ENCODE measurements at places on chromosomes 4 and X. TPM values are rescaled to one million over a fixed set of nuclear protein-coding genes. Genes with fewer than 3 reads are reported as not detected.

The CORIN gene
- 0.88 TPM for total RNA-seq

The ZNF630 gene
- 2.1 TPM for total RNA-seq

The LAMP2 gene
- 237 TPM for total RNA-seq

The GAGE12H gene
- total RNA-seq, result not detected

The IL13RA2 gene
- total RNA-seq, result 1.1 TPM

The USP51 gene
- total RNA-seq, result 4.3 TPM

The CT45A2 gene
- not detected for total RNA-seq

The PF4V1 gene
- not detected for total RNA-seq

The IL2RG gene
- total RNA-seq, result not detected

The FRMD7 gene
- 1.5 TPM for total RNA-seq

The NEUROG2 gene
- not detected for total RNA-seq

The SPANXN5 gene
- not detected for total RNA-seq

The GPR173 gene
- total RNA-seq, result 2.2 TPM

The GLRA3 gene
- total RNA-seq, result not detected

The RHOXF1 gene
- not detected for total RNA-seq

The SPP1 gene
- 16.2 TPM for total RNA-seq

The PPARGC1A gene
- 2.5 TPM for total RNA-seq

The SPARCL1 gene
- not detected for total RNA-seq

The PCDH18 gene
- total RNA-seq, result 191 TPM

The GASK1B gene
- 35.4 TPM for total RNA-seq

The AMER1 gene
- total RNA-seq, result 2.5 TPM

The SHROOM3 gene
- total RNA-seq, result 9.8 TPM

The HEPH gene
- total RNA-seq, result 64.5 TPM

The SPACA5 gene
- total RNA-seq, result not detected

The TCP11X2 gene
- total RNA-seq, result not detected

The PRAF2 gene
- 12.3 TPM for total RNA-seq

The PDE6B gene
- total RNA-seq, result not detected

The HPGD gene
- total RNA-seq, result not detected

The TCEAL2 gene
- total RNA-seq, result not detected

The RADX gene
- 1.4 TPM for total RNA-seq

The HAND2 gene
- 3.8 TPM for total RNA-seq

The NOX1 gene
- total RNA-seq, result not detected

The MGAT4D gene
- total RNA-seq, result not detected

The CCNQ gene
- 29.3 TPM for total RNA-seq

The WNK3 gene
- total RNA-seq, result 1.1 TPM

The STARD8 gene
- 1.5 TPM for total RNA-seq

The UBE2D3 gene
- total RNA-seq, result 426 TPM

The ENAM gene
- not detected for total RNA-seq

The UTP3 gene
- 14.5 TPM for total RNA-seq

The SNX25 gene
- total RNA-seq, result 98.1 TPM

The SMIM31 gene
- not detected for total RNA-seq

The ERAS gene
- not detected for total RNA-seq

The MAPK10 gene
- 12.1 TPM for total RNA-seq

The CSAG3 gene
- not detected for total RNA-seq

The WDR19 gene
- 57.8 TPM for total RNA-seq

The ARHGAP36 gene
- not detected for total RNA-seq

The TSPAN7 gene
- 0.29 TPM for total RNA-seq

The ASB11 gene
- total RNA-seq, result not detected

The GPR101 gene
- not detected for total RNA-seq

The ABCB7 gene
- 28.2 TPM for total RNA-seq

The SULT1B1 gene
- not detected for total RNA-seq

The REELD1 gene
- total RNA-seq, result not detected

The RGN gene
- 4.4 TPM for total RNA-seq

The NAA11 gene
- total RNA-seq, result not detected

The HSFX4 gene
- not detected for total RNA-seq

The ZXDB gene
- total RNA-seq, result 12.3 TPM

The TTC29 gene
- under 0.01 TPM for total RNA-seq

The PNMA6A gene
- 1.2 TPM for total RNA-seq

The GLOD5 gene
- not detected for total RNA-seq

The FAT4 gene
- 27.9 TPM for total RNA-seq
